ENCODE measurements at places on chromosomes 5 and 9.
A peak's percentile ranks its signal among the peaks of the same experiment; 100 is the strongest.

GRCh38 chr5:67047160-67047559, 149.4 kb downstream of the CD180 start:
- DNase-seq: peak; percentile 67

- peak; percentile 20 for DNase-seq
Measured at GRCh38 chr5:174581479-174581878, 142.9 kb upstream of the MSX2 start.

DNA sequence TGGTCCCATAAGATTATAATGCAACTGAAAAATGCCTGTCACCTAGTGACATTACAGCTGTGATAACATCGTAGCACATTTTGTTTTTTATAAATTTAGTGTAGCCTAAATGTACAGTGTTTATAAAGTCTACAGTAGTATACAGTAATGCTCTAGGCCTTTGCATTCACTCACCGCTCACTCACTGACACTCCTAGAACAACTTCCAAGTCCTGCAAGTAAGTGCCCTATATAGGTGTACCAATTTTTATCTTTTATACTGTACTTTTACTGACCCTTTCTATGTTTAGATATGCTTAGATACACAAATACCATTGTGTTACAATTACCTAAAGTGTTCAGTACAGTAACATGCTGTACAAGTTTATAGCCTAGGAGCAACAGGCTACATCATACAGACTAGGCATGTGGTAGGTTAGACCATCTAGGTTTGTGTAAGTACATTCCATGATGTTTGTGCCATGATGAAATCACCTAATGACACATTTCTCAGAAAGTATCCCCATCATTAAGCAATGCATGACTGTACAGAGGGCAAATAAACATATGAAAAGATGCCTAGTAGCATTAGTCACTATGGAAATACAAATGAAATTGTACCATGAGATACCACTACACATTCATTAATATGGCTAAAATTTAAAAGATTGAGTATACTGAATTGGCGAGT, 127.6 kb downstream of the TRPM6 start:
- no peak for DNase-seq

GRCh38 chr5:81202655-81203054, 30.5 kb upstream of the CKMT2 start:
- DNase-seq: no peak

DNA sequence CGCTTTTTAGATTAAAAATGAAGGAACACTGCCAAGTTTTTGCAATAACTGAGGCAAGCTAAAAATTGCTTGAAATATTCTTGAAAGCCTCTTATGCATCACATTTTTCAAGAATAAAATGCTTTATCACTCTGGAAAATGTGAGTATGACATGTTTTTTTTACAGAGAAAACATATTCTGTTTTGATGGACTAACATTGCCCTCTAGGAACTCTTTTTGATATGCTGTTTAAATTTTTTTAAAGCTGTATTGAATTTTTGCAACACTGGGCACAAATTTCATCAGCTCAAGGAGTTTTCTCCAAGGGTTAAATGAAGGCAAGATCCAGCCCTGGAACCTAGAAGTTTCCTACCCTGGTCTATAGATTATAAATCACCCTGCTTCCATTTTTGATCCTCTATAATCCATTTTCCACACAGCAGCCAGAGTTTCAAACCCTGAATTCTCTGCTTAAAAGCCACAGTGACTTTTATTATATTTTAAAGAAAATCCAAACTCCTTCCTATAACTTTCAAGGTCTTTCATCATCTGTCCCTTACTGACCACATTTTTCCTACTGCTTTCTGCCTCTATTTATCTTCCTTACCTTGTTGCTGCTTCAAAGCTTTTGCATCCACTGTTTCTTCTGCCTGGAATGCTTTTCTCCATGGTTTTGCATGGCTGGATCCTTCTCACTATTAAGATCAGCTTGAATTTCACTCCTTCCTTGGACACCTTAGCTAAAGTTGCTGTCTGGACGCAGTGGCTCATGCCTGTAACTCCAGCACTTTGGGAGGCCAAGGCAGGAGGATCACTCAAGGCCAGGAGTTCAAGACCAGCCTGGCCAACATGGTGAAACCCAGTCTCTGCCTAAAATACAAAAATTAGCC, 60.9 kb downstream of the IL31RA start:
- no peak for DNase-seq

DNA sequence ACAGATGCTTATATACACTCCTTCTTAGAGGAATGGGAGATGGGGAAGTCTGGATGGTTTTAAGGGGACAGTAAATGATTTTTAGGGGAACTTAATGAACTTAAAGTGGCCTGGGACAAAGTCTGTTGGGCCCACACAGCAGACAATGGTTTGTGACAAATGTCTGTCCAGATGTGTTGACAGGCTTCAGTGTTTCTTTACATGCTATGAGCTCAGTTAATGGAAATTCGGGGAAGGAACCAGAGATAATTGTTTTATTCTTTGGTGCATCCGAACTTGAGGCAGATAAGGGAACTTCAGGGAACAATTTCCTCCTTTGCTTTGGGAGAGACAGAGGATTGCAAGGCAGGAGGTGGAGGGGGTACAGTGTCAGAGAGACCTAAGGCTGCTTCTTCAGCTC, 52.3 kb downstream of the NFIB start:
- DNase-seq: no peak

DNA sequence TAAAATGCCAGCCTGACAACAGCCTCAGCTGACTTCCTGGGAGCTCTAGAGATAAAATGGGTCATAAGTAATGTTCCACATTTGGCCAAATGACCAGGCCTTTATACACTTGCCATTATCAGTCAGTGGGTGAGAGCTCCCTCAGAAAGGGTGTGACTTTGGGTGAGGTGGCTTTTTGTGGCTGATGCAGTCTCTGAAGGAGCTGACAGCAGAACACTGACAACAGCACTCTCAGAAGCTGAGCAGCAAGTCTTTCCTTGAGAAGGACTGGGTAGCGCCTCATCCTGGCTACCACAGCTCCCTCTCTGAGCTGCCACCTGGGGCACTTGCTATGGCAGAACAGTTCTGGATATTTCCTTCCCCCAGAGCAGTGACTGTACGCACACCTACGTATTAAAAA, 22.0 kb upstream of the GNAQ start:
- no peak for DNase-seq

DNA sequence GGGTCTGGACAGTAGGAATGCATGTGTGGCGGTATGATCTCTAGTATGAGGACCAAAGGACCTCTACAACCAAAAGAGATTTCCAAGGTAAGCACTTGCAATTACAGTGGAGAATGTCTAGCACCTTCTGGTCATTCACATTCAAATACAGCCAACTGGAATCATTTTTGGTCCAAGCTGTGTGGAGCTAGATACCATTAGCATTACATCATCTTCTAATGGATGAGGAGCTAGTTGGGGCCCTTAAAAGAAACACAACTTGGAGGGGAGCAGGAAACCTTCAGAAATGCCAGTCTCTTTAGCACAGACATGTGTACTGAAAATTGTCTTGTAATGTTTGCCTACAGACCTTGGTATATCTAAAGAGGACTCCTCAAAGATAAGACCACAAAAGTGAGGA, 244.7 kb downstream of the BNC2 start:
- no peak for DNase-seq

DNA sequence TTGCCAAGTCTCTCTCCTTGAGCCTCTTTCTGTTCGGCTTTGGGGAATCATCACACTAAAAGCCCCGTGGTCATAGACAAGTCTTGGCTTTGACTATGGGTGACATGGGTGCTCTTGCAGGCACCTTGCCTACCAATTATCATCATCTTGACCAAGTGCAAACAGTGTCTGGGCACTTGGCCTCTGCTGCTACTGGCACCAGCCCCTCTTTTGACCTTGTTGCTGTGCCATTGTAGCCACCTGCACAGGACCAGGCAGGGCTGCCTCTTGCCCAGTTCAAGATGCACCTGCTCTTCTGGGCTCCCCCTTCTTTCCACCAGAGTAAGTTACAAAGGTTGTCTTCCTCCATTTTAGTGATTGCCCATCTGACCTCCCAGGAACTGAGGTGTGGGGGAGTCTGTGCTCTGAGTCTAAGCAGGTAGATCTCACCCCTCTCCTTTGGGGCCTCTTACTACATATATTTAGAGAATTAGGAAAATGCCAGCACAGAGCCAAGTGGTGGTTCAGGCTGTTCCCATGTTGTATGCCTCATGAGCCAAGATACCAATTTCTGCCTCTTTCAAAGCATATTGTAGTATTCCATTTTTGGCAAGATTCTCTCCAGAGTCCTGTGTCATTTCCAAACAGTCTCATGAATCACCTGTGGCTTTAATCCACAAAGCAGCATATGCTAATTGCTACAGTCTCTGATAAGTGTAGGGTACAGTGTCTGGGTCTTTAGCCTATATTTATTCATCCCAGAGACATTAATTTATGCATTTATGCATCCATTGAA, 142.9 kb upstream of the DAP start:
- no peak for DNase-seq

GRCh38 chr9:99366621-99367020, 144.5 kb downstream of the SEC61B start:
- DNase-seq: no peak

GRCh38 chr5:121285801-121286521, 565.7 kb upstream of the FTMT start:
- no peak for DNase-seq

DNA sequence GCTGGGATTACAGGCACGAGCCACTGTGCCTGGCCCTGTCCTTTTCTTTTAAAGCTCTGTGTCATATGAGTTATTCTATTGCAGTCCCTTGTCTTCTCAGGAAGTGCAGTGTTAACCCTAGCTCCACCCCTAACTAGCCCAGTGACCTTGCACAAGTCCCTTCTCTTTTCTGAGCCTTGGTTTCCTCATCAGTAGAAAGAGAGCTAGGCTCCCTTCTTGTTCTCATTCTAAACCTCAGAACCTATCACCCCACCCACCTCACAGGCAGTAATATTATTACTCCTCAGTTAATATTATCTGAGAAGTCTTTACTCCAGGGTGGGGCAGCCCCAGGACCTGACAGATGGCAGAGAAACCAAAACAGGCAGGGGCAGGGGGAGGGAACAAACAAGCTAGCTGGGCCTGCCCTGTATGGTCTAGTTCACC, 7.2 kb downstream of the CYFIP2 start:
- DNase-seq: no peak

DNA sequence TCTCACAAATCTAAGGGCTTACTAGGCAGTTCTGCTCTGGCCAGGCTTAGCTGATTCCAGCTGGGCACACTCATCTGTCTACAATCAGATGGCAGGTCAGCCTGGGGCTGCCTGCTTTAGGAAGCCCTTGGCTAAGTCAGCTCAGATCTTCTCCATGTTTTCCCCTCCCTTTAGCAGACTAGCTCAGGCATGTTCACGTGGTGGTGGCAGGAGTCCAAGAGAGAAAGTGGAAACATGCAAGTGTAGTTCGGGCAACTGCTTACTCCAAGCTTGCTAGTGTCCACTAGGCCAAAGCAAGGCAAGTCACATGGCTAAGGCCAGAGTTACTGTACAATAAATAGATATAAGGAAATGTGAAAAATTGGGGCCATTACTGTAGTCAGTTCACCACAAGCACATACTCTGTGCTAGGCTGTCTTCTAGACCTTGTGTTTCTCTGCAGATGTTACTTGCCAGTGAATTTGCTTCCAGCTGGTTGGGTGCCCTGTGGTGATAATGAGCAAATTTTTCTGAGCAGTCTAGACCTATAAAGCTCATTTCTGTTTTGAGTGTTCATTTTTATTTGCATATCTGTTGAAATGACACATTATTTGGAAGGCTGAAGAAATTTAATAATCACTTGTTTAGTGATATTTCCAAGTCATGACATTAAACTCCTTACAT, 38.3 kb downstream of the RECK start:
- DNase-seq: no peak

- DNase-seq: peak; percentile 55
Measured at GRCh38 chr5:93582677-93583438, at the start of gene NR2F1. TSS of gene NR2F1 (plus strand) at chr5:93583222. CDS start at chr5:93585024, 1,802 bp downstream.

DNA sequence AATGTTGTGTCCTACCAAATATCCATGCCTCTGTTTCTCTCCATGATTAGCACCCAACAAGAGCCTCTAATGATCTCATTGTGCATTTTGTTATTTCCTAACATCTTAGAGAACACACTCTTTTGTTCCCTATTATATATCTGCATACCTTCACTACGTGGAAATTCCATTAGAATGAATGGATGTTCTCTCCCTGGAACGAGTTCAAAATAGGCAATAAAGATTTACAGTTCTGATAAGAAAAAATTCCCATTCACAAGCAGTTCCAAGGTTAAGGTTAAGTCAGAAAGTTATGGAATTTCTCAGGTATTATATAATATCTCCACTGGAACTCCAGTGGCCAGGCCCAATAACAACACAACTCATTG, 83.7 kb downstream of the TRPM6 start:
- no peak for DNase-seq

DNA sequence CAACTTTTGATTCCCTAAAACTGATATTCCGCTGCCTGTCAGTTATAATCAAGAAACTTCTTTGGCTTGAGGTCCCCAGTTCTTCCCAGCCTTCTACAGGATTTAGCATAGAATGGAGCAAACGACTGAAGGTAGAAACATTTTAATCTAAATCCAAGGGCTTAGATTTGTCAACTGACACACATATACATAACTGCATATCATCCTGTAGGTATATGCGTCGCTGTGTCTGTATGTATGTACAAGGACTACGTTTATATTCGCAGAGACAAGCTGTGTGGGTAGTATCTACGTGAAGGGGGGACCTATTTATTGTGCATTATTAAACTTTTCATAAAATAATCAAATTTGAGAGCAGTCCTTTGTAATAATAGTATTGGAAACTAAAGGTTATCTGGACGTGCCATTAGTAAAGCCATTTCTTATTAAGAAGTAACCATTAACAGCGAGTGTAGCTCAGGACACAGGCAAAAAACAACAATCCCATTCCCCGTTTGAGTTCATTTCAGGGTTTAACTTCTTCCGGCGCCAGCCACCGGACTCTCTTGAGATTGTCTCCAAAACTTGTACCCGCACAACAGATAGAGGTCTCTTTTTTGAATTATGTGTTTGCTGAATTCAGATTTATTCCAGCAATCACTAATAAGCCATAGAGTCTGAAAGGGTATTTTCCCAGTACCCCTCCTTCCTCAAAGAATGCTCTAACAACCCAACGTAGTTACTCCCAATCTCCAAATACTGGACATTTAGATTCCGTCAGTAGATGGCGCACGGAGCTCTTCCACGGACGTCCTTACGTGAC, 2.1 kb upstream of the MLLT3 start:
- peak; percentile 83 for DNase-seq

GRCh38 chr5:134456825-134457224, 45.1 kb upstream of the CDKN2AIPNL start:
- no peak for DNase-seq

- no peak for DNase-seq
Measured at GRCh38 chr5:170660531-170660930, 123.0 kb upstream of the GABRP start.

DNA sequence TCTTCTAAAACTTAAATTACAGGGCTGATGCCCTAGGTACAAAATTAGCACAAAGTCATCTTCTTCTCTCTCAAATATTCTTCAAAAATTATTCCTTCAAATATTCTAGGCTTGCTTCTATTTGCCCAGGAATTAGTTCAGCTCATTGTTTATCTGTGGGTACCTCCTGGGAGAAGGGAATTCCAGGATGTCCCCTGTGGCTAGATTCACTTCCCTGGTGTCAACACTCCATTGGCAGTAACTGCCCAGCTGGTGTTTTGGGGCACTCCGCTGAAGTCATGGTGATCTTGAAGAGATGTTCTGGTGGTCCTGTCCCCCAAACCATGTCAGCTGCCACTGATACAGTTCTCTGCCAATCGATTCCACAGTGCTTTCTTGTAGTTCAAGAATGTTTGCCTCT, 26.2 kb upstream of the TGFBR1 start:
- DNase-seq: no peak
